Heart right ventricle (tissue), 16 donors: ENCODE measurements at places on chromosomes 7 and 10. TPM values are rescaled to one million over a fixed set of nuclear protein-coding genes. Genes with fewer than 3 reads are reported as not detected.
A peak's percentile ranks its signal among the peaks of the same experiment; 100 is the strongest.

The TRIM74 gene
- not detected for polyA plus RNA-seq

DNA sequence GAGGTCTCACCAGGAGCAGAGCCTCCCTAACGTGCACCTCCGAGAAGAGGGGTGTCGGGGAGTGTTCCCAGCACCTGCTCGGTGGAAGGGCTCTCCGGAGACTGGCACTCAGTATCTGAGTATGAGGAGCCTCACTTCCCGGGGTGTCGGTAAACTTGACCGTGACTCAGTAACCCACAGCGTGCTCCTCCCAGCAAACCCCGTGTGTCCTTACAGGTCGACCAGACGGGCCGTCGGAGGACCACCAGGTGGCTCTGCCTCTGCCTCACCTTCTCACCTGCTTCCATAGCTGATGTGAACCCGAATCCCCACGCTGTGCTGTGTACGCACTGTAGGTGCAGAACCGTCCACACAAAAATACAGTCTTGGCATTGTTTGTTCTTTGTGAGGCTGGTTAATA, 29.0 kb upstream of the KNDC1 start:
- H3K27ac ChIP-seq: no peak overlapping the region
- H3K27me3 ChIP-seq: peaks cover 21% of the 10 kb centered on the region
- no peaks in the 10 kb centered on the region for H3K36me3 ChIP-seq
- no peaks in the 10 kb centered on the region for H3K4me1 ChIP-seq
- H3K4me3 ChIP-seq: no peak overlapping the region

- H3K4me1 ChIP-seq: peaks cover 6% of the 10 kb centered on the region
- H3K36me3 ChIP-seq: no peaks in the 10 kb centered on the region
- peak; percentile 45 for DNase-seq
- no peak overlapping the region for H3K4me3 ChIP-seq
- H3K27me3 ChIP-seq: no peaks in the 10 kb centered on the region
Measured at GRCh38 chr10:100341953-100342626, 4.9 kb upstream of the SCD start.

DNA sequence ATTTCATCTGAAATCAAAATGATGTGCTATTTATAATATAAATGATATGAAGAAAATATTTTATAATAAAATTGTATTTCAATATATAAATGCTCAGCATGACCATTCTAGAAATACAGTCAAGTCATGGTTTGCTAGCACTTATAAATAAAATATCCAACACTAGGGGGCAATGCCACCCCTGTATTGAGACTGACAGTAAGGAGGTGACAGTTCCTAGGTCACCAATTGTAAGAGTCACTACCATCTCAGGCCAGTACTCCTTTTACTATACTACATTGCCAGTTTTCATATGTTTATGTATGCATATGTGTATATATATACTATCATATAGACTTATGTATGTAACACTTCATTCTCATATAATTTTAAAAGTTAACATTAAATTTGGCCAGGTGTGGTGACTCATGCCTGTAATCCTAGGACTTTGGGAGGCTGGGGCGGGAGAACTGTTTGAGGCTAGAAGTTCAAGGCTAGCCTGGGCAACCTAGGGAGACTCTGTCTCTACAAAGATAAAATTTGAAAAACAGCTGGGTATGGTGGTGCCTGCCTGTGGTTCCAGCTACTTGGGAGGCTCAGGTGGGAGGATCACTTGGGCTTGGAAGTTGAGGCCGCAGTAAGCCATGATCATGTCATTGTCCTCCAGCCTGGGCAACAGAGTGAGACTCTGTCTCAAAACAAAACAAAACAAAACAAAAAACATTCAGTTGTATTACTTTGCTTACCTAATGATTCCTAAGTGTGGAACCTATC, 2.4 kb upstream of the CNOT4 start:
- DNase-seq: no peak
- H3K4me1 ChIP-seq: peaks cover 12% of the 10 kb centered on the region
- H3K27ac ChIP-seq: no peak overlapping the region
- H3K4me3 ChIP-seq: no peak overlapping the region
- H3K36me3 ChIP-seq: no peaks in the 10 kb centered on the region
- H3K27me3 ChIP-seq: no peaks in the 10 kb centered on the region

The CTTNBP2 gene
- polyA plus RNA-seq: 0.41 TPM

The CCDC3 gene
- 5.5 TPM for polyA plus RNA-seq

The FGL2 gene
- 3.4 TPM for polyA plus RNA-seq

- H3K27me3 ChIP-seq: no peaks in the 10 kb centered on the region
- no peak overlapping the region for H3K27ac ChIP-seq
Measured at GRCh38 chr10:23116486-23117205, 21.3 kb downstream of the MSRB2 start.

The TUBAL3 gene
- 0.23 TPM for polyA plus RNA-seq

DNA sequence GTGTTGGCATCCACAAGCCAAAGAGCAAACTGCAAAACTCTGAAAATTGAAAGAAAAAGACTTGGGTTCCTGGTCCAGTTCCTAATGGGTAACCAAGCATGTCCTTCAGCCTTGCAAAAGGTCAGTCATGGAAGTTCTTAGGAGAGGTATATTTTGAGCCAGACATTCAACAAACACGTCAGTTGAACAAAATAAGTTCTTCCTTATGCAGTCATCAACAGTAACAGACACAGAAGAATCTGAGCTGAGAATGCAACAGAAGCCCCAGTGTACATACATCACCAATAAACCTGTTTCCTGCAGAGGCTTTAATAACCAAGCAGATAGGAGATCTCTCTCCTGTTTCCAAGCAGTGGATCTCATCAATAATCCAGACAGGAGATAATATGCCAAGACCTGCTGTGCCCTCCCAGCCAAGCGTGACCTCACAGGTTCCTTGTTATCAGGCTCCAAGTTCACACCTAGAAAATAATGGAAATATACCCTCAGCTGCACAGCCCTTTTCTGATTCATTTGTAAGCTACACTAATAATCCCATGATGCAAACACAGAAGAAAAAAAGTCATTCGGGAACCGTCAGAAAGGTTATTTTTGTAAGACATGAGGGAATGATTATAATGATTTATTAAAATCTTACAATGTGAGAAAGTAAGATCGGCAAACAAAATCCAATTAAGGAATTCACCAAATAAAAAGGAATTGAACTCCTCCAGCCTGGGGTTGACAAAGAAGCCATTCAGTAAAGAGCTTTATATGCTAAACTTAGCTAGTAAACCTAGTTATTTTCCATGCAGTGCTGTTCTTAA, 90.7 kb downstream of the DGKI start:
- H3K36me3 ChIP-seq: no peaks in the 10 kb centered on the region
- no peak overlapping the region for H3K27ac ChIP-seq
- no peak for DNase-seq
- no peaks in the 10 kb centered on the region for H3K27me3 ChIP-seq
- H3K4me1 ChIP-seq: no peaks in the 10 kb centered on the region

DNA sequence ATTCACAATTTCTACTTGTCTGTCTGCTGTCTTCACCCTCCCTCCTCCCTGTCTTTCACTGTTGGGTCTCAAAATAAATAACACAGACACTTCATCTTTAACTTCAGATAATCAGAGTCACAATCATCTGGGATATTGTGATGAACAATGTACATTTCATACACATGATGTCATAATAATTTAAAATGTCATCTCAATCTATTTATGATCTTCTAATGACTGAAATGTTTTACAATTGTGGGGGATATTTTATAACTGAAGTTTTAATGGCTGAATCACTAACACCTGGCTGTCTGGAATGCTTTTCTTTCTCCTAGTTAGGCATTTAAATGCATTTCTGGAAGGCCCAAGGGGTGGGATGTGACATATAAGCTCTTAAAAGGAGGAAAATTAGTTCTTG, 859.8 kb downstream of the LRMDA start:
- no peaks in the 10 kb centered on the region for H3K36me3 ChIP-seq
- H3K4me3 ChIP-seq: no peak overlapping the region
- no peaks in the 10 kb centered on the region for H3K4me1 ChIP-seq
- H3K27me3 ChIP-seq: no peaks in the 10 kb centered on the region
- no peak for DNase-seq

The SAMD8 gene
- polyA plus RNA-seq: 8.5 TPM

The ASZ1 gene
- not detected for polyA plus RNA-seq

The CCDC6 gene
- polyA plus RNA-seq: 8.6 TPM

DNA sequence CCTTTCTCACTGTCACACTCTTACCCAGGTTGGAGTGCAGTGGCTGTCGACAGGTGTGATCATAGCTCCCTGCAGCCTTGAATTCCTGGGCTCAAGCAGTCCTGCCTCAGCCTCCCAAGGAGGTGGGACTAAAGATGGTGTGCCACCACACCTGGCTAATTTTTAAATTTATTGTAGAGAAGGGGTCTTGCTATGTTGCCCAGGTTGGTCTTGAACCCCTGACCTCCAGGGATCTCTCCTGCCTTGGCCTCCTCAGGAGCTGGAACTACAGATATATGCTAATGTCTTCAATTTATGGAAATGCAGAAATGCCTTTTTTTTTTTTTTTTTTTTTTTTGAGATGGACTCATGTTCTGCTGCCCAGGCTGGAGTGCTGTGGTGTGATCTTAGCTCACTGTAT, 42.7 kb downstream of the DNAJB6 start:
- H3K4me1 ChIP-seq: peaks cover 37% of the 10 kb centered on the region
- peaks cover 4% of the 10 kb centered on the region for H3K36me3 ChIP-seq
- H3K27me3 ChIP-seq: no peaks in the 10 kb centered on the region
- H3K4me3 ChIP-seq: no peak overlapping the region

The SPAM1 gene
- not detected for polyA plus RNA-seq

The PITRM1 gene
- 69.2 TPM for polyA plus RNA-seq

The NODAL gene
- polyA plus RNA-seq: not detected
